ENCODE measurements at places on chromosomes 7 and 10.
A peak's percentile ranks its signal among the peaks of the same experiment; 100 is the strongest.

DNA sequence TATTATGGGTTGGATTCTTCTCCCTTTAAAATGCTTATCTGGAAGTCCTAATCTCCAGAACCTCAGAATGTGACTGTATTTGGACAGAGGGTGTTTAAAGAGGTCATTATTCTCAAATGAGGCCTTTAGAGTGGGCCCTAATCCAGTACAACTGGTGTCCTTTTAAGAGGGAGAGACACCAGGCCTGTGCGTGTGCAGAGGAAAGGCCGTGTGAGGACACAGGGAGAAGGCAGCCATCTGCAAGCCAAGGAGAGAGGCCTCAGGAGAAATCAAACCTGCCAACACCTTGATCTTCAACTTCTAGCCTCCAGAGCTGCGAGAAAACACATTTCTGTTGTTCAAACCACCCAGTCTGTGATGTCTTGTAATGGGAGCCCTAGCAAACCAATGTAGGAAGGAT is 235.4 kb upstream of the MYO3A start:
- no peak for DNase-seq

DNA sequence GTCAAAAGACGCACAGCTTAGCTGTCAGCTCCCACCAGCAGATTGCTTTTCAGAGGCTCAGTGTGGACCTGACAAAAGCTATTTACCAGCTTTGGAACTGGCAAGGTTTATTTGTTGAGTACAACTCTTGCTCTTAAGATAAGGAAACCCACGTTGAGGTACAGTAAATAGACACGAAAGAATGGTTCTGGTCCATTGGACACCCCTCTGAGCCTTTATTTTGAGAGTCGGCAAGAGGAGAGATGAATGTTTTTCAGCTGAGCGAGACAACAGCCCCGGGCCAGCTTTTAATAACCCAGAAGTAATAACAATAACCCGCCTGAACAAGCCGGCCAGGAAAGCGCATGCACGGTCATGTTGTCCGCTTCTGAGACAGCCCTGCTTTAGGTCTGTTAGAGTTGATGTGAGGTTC is 49.0 kb downstream of the WNT2 start:
- DNase-seq, result no peak

DNA sequence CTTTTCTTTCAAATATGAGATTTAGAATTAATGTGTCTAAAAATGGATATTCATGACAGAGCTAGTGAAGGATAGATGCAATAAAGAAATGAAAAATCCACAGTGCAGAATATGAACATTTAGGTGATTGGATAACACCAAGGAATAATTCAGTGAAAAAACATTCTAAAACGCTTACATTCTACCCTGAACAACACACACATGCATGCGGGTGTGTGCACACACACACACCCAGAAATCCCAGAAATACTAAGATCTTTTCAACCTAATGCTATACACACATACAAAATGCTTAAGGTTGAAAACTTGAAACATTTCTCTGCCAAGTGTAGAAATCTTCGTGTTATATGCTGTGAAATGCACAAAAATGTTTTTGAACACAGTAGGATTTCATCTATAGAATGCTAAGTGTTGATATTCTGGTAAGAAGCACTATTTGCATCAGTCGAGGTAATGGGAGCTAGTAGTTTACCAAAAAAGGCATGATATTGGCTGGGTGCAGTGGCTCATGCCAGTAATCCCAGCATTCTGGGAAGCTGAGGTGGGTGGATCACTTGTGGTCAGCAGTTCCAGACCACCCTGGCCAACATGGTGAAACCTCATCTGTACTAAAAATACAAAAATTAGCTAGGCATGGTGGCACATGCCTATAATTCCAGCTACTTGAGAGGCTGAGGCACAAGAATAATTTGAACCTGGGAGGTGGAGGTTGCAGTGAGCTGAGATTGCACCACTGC is 600.6 kb downstream of the PHTF2 start:
- no peak for DNase-seq

DNA sequence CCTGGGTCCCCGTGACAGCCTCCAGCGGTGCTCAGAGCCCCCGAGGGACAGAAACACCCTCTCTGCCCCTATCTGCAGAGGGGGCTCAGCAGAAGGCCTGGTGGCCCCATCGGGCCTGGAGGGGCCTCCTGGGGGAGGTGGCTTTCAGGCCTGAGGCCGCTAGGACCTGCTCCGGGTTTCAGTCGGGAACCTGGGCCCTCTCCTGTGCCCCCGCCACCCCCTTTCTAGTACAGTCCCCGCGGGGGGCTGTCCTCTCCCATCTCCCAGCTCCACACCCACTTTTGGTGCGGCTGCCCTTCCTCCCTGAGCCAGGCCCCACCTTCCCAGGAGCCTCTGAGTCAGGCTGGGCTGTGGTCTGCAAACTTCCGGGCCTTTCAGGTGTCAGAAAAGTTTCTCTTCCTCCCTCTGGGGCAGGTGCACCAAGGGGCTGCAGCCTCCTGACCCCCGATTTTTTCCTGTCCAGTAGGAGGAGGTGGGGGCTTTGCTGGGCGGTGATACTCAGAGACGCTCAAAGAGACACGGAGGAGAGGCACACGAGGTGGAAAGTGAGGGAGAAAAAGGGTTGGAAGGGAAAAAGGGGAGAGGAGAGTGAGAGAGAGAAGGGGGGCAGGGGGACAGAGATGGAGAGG is 692 bp downstream of the CARD11 start:
- DNase-seq, result no peak

DNA sequence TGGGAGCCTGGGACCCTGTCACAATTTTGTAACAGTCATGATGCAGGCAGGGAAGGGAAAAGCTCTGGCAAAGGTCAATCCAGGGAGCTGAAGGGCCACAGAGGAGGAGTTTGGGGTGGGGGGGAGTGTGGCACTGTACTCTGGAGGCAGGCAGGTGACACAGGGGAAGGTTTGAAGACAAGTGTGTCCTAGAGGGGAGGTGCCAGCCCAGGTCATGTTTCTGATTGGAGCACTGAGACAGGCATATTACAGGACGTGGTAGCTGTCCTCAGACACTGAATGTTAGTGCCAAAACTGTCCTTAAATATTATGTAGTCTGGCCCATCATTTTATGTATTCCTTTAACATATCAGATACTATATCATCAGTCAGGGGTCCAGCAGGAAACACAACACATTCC is 75.6 kb upstream of the LRRC4 start:
- DNase-seq, result no peak

DNA sequence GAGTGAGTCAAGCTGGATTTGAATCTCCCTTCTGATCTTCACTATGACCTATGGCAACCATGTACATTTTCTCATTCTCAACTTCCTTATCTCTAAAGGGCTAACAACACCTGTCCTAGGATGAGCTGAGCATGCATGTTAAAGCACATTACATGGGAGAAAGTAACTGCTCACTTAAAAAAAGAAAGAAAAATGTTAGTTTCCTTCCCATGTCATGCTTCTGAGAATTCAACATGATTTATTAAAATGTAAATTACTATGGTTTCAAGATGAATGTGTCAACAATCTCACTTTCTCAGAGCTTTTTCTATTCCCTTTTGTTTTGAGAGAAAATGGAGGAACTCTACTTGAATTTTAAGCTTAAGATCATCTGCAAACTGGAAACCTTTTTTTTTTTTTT is 295.3 kb downstream of the SKIDA1 start:
- no peak for DNase-seq

DNA sequence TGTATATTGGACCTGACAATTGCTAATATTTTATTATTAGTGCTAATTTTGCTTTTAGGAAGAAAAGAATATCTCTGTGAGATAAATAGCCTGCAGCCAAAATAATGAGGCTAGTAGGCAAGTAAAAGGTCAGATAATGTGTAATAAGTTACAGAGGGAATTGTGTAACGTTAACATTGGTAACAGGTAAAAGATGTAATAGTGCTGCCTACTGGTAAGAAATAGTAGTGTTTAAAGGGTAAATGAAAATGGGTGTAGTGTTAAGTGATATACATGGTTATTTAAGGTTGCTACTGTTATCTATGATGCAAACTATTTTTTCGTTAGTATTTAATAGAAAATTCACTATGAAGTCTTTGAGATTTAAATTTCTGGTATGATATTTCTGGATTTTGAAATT is 9.2 kb upstream of the FOXP2 start:
- DNase-seq, result no peak

GRCh38 chr7:98795741-98796493 is 73.9 kb downstream of the TMEM130 start:
- no peak for DNase-seq

DNA sequence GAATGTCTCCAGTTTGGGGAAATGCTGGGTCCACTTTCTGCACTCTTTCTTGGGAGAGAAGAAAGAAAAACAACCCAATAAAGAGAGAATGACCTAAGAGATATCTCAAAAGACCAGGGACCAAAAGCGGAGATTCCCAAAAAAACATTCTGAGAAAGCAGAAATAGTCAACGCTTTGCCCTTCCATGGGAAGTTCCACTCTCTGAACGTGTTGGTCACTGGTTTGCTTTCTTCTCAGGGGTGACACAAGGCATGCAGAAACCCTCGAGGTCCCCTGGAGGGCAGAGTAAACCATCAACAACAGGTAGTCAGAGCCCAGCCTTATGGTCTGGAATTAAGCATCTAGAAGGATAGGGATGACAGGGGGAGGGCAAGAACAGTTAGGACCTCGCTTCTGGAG is 26.2 kb upstream of the AOAH start:
- DNase-seq, result no peak

- no peak for DNase-seq
Observed at GRCh38 chr10:124308056-124308645, 110.6 kb downstream of the OAT start.

DNA sequence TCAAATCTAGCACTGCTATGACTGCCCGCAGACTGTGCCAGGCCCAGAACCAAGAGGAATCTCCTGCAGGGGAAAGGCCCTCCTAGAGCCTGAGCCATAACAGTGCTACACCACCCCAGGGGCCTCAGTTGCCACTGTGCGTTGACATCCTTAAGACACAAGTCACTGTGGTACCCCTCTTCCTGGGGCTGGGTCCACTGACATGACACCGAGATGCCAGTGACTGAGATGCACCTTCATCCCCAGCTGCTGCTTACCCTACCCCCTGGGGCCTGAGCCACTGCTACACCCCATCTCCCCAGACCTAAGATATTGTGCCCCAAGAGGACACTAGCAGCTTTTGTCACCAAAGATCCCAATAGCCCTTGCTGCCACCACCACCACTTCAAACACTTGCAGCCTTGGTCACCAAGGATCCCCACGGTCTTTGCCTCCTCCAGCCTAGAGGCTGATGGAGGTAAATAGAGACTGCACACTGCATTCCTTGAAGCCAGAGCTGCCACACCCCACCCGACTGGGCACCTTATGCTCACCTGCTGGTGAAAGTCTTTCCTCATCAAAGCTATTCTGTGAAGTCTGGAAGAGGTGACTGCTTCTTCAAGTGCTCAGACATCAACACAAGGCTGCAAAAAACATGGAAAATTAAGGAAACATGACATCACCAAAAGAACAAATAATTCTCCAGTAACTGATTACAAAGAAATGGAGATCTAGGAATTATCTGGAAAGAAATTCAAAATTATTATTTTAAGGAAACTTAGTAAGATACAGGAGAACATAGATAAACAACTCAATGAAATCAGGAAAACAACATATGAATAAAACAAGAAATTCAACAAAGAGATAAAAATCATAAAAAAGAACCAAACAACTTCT is 40.4 kb upstream of the SHH start:
- DNase-seq, result no peak

GRCh38 chr10:127012769-127013152 is 107.5 kb downstream of the DOCK1 start:
- no peak for DNase-seq

DNA sequence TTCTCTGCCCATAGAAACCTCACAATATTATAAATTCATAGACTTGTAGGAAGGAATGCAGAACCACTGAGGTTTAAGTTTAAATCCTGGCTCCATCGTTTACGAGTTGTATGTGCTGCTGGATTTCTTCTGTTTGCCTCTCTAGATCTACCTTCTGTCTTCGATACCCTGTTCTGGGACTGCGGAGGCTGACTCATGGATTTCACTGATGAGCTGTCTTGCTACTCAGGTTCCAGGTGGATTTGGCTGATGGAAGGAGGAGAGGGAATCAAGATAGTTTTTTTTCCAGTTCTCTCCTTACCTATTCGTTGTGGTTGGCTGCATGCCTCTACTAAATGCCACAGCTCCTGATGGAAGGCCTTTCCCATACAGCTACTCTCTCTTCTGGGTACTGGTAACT is 375.8 kb downstream of the REEP3 start:
- DNase-seq, result no peak

- DNase-seq, result no peak
Observed at GRCh38 chr7:90320014-90320413, 1.1 kb downstream of the FAM237B start.

GRCh38 chr10:71998840-71999194 is 34.6 kb downstream of the CHST3 start:
- DNase-seq, result no peak

- no peak for DNase-seq
Observed at GRCh38 chr7:2541291-2542010, 13.9 kb downstream of the BRAT1 start.

GRCh38 chr7:1485156-1485555 is 19.0 kb downstream of the INTS1 start:
- no peak for DNase-seq

DNA sequence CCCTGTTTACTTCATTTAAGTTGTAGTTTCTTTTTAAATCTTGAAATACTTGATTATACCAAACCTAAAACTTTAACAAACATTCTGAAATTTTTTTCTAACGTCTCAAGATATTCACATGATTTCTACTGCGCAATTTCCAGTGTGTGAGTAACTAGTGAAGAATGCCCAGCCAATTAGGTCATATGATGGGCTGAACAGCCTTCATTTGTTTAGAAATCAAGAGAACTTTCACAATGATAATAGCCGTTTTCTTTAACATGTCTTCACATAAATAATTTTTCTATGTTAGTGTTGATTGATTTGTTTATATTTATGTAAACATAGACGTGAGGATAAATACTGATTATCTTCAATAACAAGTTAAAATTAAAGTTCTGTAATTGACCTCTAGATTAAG is 21.8 kb downstream of the STAM start:
- peak; percentile 51 for DNase-seq

GRCh38 chr7:129144095-129144833 is at the start of gene TSPAN33:
TSS of gene TSPAN33 (plus strand) at chr7:129144707. CDS start at chr7:129144981, 274 bp downstream.
- no peak for DNase-seq

DNA sequence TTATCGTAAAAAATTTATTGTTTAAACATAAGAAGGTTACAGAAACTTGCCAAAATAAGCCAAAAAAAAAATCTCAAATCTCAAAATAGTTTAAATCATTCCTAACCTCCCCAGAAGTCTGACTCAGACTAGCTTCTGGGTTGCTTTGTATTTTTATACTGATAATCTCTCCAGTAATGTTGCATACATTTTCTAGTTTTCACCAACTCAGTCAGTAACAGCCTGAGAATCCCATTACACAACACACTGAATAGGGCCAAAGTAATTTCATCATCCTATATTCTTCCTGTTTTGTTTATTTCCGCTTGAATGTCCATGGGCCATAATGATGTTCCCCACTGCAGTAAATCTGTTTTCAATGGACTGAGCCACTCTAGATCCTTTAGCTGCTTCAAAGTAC is 478.5 kb downstream of the GPAM start:
- DNase-seq, result no peak

- no peak for DNase-seq
Observed at GRCh38 chr7:4959306-4959705, 319 bp upstream of the MMD2 start.

GRCh38 chr7:80847027-80847426 is 71.8 kb downstream of the SEMA3C start:
- no peak for DNase-seq
